ENCODE measurements at places on chromosomes 16 and 17. TPM values are rescaled to one million over a fixed set of nuclear protein-coding genes. Genes with fewer than 3 reads are reported as not detected.

- DNase-seq, result no peak
Measured at GRCh38 chr17:41153856-41154255, 4.2 kb upstream of the KRTAP4-5 start.

DNA sequence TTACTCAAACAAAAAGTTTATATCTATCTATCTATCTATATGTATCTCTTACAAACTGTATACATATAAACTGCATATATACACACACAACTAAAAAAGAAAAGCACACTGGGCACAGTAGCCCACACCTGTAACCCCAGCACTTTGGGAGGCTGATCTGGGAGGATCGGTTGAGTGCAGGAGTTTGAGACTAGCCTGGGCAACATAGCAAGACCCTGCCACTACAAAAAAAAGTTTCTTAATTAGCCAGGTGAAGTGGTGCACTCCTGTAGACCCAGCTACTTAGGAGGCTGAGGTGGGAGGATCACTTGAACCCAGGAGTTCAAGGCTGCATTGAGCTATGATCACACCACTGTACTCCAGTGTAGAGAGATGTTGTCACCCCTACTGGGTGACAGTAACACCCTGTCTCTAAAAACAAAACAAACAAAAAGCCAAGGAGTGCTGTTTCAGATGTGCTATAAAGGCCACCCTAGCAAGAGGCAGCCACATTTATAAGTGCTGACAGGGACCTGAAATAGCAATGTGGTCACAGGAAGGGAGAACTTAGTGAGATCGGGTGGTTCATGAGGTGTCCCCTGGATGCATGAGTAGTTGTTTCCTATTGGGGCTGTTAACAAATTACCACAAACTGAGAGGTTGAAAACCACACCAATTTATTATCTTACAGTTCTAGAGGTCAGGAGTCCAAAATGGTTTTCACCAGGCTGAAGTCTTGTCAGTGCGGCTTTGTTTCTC lies 4.8 kb downstream of the CD2BP2 start:
- no peak for DNase-seq

MEOX1 gene
- total RNA-seq, result 0.09 TPM

DNA sequence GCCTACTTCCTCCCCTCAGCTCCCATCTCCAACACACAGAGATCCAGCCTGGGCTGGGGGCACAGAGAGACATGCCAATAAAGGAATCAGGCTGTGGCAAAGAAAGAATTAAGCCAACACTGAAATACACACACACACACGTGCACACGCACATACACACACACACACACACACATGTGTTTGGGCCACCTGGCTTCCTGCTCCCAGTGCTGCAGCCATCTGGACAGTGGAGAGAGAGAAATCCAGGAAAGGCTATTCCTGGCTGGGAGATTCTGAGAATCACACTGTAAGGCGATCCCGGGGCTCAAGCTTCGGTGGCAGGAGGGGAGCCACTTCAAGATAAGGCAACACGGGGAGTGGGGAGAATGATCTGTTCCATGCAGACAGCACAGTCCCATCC lies 72.4 kb downstream of the NOG start:
- peak; percentile 28 for DNase-seq

MMP2 gene
- total RNA-seq, result 25.4 TPM

GRCh38 chr17:38464251-38464722 lies 36.0 kb downstream of the ARHGAP23 start:
- no peak for DNase-seq

GRCh38 chr17:4375039-4375748 lies 8.7 kb upstream of the UBE2G1 start:
- DNase-seq, result no peak

GRCh38 chr16:55113210-55113609 lies 182.5 kb downstream of the IRX5 start:
- no peak for DNase-seq

KRT12 gene
- not detected for total RNA-seq

- DNase-seq, result no peak
Measured at GRCh38 chr16:86294535-86295196, 215.7 kb upstream of the FOXF1 start.

MNT gene
- 8.3 TPM for total RNA-seq

GRCh38 chr16:14301169-14302030 lies 230.3 kb downstream of the MRTFB start:
- no peak for DNase-seq

- DNase-seq, result no peak
Measured at GRCh38 chr16:30974348-30974747, 10.7 kb upstream of the HSD3B7 start.

DPEP3 gene
- total RNA-seq, result not detected

DNA sequence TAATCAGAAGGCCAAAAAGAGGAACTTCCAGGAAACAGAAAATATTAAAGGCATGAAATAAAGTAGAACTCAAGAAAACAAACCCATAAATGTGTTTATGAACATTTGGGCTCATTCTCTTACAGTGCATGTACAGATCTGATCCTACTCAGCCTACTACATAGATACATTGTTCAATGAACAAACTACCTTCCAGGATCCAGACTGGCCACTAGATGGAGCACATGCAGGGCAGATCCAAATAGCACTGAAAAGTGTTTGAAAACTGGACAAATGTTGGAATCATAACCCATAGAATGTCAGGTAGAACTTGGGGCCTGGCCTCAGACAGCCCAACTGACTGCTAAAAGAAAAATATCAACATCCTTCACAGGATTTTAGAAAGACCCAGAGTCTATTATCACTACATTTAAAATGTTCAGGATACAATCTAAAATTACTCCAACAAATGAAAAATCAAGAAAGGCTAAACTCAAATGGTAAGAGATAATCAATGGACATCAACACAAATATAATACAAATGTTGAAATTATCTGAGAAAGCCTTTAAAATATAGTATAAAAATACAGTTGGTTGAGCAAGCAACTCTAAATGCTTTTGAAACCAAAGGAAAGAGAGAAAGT lies 122.4 kb upstream of the NUDT7 start:
- DNase-seq, result no peak

DNA sequence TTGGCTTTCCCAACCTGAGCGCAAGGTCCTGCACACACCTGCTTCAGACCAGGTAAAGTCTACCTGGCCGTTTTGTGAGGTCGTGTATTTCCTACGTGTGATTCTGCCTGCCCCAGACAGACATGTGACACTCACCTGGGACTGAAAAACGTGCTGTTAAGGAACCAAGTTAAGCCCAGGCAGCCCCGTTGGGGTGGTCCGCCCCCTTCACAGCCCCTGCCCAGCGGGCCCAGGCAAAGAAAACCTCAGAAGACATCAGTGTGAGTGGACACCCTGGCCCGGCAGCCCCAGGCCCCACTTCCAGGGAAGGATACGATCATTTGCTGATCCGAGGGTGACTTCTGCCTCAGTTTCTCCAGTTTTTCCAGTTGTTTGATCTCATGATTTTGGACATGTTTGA lies 4.7 kb downstream of the CIBAR2 start:
- DNase-seq, result no peak

DNA sequence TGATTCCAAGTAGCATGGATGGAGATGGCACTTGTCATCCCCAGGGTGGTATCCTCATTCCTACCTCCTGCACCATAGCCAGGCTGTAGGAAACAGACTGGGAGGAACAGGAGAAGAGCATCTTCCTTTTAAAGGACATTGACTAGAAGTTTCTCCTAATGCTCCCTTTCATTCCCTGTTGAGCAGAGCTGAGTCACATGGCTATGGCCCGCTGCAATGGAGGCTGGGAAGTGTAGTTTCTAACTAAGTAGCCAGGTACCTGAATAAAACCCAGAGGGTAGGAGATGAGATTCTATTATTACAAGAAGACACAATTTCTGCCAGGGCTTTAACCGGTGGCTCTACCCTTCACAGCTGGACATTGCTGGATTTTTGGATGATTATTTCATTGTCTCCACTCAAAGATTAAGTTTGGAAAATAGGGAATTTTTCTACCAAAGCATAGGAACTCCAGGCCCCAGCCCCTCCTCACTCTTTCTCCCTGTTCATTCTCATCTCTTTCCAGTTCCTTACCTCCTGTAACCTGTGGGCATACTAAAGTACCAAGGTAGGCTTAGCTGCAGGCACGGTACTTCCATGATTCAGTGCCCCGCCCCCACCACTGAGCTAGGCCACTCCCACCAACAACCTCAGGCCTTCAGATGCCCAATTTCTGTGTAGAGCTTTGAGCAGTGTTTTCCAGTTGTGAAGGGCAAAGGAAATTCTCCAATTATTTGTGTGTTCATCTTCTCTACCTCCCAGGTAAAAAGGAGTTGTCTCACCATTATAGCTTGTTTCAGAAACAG lies 378.3 kb downstream of the CDH13 start:
- DNase-seq, result no peak

GRCh38 chr17:81241648-81242420 lies 2.7 kb downstream of the NDUFAF8 start:
- DNase-seq, result peak; percentile 44
